Left kidney (tissue), 8 donors: ENCODE measurements at places on chromosomes 5 and 9. TPM values are rescaled to one million over a fixed set of nuclear protein-coding genes. Genes with fewer than 3 reads are reported as not detected.

FSTL4 gene
- 0.91 TPM for polyA plus RNA-seq

SEMA6A gene
- 72.5 TPM for polyA plus RNA-seq

ZBTB26 gene
- polyA plus RNA-seq = 24.5 TPM

LRRC19 gene
- polyA plus RNA-seq = 19.4 TPM

MOB3B gene
- 27.3 TPM for polyA plus RNA-seq

ICE1 gene
- 41.5 TPM for polyA plus RNA-seq

TLX3 gene
- not detected for polyA plus RNA-seq

PKD2L2 gene
- 0.48 TPM for polyA plus RNA-seq

CARTPT gene
- not detected for polyA plus RNA-seq

CDH18 gene
- polyA plus RNA-seq = 2.0 TPM

HOMER1 gene
- polyA plus RNA-seq = 30.0 TPM

KIF3A gene
- polyA plus RNA-seq = 40.0 TPM
